ENCODE measurements at places on chromosomes 2 and 18. TPM values are rescaled to one million over a fixed set of nuclear protein-coding genes. Genes with fewer than 3 reads are reported as not detected.

Gene CDH7
- not detected for total RNA-seq

Gene SPRED2
- total RNA-seq, result 14.7 TPM

Gene MDH1B
- total RNA-seq, result 0.33 TPM

Gene IL1A
- not detected for total RNA-seq

DNA sequence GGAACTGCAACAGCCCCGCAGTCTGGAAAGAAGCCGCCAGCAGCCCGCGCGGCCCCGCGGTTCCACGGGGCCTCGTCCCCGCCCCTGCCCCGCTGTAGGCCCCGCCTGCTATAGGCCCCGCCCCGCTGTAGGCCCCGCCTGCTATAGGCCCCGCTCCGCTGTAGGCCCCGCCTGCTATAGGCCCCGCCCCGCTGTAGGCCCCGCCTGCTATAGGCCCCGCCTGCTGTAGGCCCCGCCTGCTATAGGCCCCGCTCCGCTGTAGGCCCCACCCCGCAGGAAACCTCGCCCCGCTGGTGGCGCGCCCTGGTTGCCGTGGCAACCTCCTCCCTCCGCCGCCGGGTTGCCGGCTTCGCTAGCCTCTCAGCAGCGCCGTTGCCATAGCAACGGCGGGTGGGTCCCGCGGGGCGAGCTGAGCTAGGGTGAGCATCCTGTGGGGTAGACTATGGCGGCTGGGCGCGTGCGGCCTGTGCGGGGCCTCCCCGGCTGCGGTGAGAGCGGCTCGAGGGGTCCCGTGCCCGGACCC, 12.2 kb upstream of the KIF1A start:
- DNase-seq, result peak; percentile 90
- H3K27me3 ChIP-seq, result no peaks in the 10 kb centered on the region
- no peak overlapping the region for H3K27ac ChIP-seq
- no peaks in the 10 kb centered on the region for H3K36me3 ChIP-seq

DNA sequence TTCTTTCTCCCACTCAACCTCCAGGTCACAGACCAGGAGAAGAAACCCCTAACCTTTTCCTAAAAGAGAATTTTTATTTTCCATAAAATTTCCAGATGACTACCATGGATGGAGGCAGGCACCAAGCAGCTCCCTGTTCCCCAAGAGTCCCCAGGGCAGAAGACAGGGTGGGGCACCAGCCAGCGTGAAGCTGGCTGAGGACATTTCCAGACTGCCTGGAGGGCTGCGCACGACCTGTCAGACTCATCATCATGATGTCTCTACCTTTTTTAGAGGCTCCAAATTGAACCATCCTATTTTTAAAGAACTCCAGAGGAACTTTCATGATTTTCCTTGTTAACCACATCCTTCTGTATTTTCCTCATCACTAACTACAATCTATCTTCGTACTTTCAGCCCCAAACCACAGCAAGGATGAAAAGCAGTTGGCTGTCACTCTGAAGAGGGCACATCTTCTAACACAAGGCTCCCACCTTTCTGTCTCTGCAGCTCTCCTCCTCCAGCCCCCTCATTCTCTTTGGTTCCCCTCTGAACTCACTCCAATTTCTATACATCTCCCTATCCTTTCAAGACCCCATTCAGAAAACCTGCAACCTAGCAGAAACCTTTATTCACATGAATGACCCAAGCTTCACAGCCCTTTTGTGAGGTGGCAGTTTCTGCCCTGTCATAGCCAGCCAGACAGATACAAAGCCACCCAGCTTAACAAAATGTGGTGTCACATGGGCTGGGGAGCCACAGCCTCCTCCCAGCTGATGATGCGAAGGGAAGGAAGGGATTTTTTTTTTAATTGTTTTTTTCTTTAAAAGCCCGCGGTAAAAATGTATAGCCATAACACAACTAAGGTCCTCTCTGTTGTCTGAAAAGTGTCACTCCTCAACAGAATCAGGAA, 11.1 kb downstream of the AMMECR1L start:
- peaks cover 32% of the 10 kb centered on the region for H3K4me1 ChIP-seq
- H3K27me3 ChIP-seq, result no peaks in the 10 kb centered on the region
- peaks cover 32% of the 10 kb centered on the region for H3K36me3 ChIP-seq
- no peak for DNase-seq

- no peak overlapping the region for H3K4me3 ChIP-seq
- H3K27me3 ChIP-seq, result no peaks in the 10 kb centered on the region
- peak overlapping the region; percentile 75 for H3K27ac ChIP-seq
- DNase-seq, result no peak
- peaks cover 27% of the 10 kb centered on the region for H3K4me1 ChIP-seq
Observed at GRCh38 chr2:17583166-17583565, 42.7 kb downstream of the VSNL1 start.

GRCh38 chr18:22999212-22999611, 66.1 kb downstream of the RBBP8 start:
- H3K27me3 ChIP-seq, result no peaks in the 10 kb centered on the region

DNA sequence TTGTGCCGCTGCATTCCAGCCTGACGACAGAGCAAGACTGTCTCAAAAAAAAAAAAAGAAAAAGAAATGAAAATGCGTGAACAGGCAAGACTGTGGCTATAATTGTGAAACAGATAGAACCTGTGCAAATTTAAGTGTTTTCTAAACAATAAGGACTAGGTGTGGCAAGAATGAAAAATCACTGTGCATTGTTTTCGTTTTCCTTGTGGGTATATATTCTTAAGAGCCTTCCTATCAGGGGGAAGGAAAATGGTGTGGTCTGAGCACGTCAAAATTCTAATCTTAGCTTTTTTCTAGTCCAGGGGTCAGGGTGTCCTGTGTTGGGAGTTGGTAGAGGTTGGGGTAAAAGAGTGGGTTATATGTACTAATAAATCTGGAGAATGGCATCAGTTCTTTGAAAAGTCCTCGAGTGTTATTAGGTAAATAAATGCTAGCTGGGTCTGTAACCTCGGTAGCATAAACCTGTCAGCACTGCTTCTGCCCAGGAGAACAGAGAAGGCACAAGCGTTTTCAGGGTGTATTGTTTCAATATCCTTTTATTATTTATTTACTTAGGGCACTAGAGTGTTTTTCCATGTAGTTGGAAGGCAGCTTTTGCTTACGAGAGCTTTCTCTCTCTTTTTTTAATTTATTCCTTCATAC, 11.6 kb downstream of the ATP6V1C2 start:
- no peak for DNase-seq
- no peaks in the 10 kb centered on the region for H3K27me3 ChIP-seq
- H3K4me1 ChIP-seq, result no peaks in the 10 kb centered on the region
- no peaks in the 10 kb centered on the region for H3K36me3 ChIP-seq
- no peak overlapping the region for H3K4me3 ChIP-seq

GRCh38 chr2:201470821-201471731, 19.5 kb downstream of the STRADB start:
- H3K27me3 ChIP-seq, result no peaks in the 10 kb centered on the region
- peaks cover 33% of the 10 kb centered on the region for H3K36me3 ChIP-seq
- peaks cover 2% of the 10 kb centered on the region for H3K4me1 ChIP-seq
- H3K4me3 ChIP-seq, result no peak overlapping the region

DNA sequence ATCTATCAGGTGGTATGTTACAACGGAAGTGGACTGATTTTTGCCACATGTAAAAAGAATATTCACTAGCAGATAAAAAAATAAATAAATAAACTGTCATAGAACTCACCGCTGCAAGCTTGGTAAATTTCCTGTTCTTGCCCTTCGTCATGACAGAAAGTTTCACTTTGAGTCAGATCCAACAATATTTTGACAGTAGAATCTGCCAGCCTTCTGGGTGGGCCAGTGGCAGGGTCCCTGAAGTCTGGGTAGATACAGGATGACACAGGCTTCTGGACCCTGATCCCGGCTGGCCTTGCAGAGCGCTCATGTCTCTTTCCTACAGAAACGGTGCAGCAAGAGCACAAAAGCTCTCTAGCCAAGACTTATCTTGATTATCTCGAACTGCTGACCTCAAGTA, 97.8 kb upstream of the PMAIP1 start:
- H3K36me3 ChIP-seq, result no peaks in the 10 kb centered on the region
- no peak overlapping the region for H3K27ac ChIP-seq
- no peak for DNase-seq
- no peak overlapping the region for H3K4me3 ChIP-seq
- H3K27me3 ChIP-seq, result no peaks in the 10 kb centered on the region

GRCh38 chr2:18623782-18624181, 34.4 kb upstream of the NT5C1B start:
- no peak for DNase-seq
- peaks cover 28% of the 10 kb centered on the region for H3K4me1 ChIP-seq
- no peak overlapping the region for H3K27ac ChIP-seq
- H3K27me3 ChIP-seq, result no peaks in the 10 kb centered on the region
- H3K4me3 ChIP-seq, result no peak overlapping the region
- H3K36me3 ChIP-seq, result no peaks in the 10 kb centered on the region

DNA sequence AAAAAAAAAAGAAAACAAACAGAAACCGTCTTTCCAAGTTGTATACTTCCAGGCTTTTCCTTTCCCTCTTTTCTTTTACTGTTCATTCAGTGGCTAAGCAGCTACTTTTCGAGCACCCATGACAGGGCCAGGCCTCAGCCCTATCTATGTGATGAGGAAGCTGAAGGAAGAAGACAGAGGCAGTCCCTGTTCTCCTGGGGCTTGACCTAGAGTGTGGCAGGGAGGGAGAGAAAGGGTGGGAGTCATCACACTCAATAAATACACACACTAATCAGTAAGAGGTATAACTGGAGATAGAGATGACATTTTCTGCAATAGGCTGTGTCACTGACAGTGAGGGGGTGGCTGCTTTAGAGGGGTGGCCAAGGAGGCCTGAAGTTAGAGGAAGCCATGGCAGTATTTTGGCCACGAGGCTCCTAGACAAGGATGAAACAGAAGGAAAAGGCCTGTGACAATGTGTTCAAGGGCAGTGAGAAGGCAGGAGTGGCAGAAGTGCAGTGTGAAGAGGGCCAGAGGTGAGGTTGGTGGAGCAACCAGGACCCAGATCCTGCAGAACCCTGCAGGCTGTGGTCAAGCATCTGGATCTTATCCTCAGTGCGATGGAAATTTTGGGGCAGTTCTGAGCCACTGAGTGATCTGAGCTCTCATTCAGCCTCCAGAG, 131.8 kb upstream of the TTC39C start:
- no peak overlapping the region for H3K4me3 ChIP-seq
- no peaks in the 10 kb centered on the region for H3K36me3 ChIP-seq
- no peaks in the 10 kb centered on the region for H3K4me1 ChIP-seq
- no peaks in the 10 kb centered on the region for H3K27me3 ChIP-seq
- peak overlapping the region; percentile 78 for H3K27ac ChIP-seq

- no peaks in the 10 kb centered on the region for H3K27me3 ChIP-seq
- no peaks in the 10 kb centered on the region for H3K36me3 ChIP-seq
- H3K27ac ChIP-seq, result no peak overlapping the region
- no peak overlapping the region for H3K4me3 ChIP-seq
- DNase-seq, result no peak
Observed at GRCh38 chr18:22601481-22601880, 183.8 kb upstream of the CTAGE1 start.

- no peaks in the 10 kb centered on the region for H3K4me1 ChIP-seq
- H3K4me3 ChIP-seq, result peak overlapping the region; percentile 74
- no peaks in the 10 kb centered on the region for H3K36me3 ChIP-seq
- H3K27me3 ChIP-seq, result no peaks in the 10 kb centered on the region
- peak; percentile 88 for DNase-seq
- peak overlapping the region; percentile 93 for H3K27ac ChIP-seq
Observed at GRCh38 chr2:27085673-27086089, 891 bp upstream of the KHK start.

- H3K4me3 ChIP-seq, result no peak overlapping the region
- no peaks in the 10 kb centered on the region for H3K36me3 ChIP-seq
- H3K27me3 ChIP-seq, result no peaks in the 10 kb centered on the region
Observed at GRCh38 chr18:13629841-13630715, 96.3 kb downstream of the FAM210A start.

DNA sequence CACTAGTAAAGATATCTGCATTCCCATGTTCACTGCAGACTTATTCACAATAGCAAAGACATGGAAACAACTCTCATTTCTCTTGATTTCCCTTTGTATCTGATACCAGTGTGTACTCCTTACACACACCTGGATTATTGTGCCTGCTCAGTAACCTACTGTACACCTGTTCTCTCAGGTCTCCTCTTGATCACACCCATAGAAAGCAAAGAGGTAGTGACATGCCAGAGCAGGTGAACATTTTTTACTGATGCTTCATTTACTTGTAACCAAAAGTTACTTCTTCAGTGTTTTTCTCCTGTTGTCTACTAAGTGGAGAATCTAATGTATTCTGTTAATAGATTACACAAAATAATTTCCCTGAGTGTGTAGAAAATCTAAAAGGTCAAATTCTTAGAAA, 46.8 kb downstream of the CDH19 start:
- H3K27ac ChIP-seq, result no peak overlapping the region
- no peak for DNase-seq
- H3K4me3 ChIP-seq, result no peak overlapping the region
- H3K36me3 ChIP-seq, result no peaks in the 10 kb centered on the region

Measured in right atrium auricular region (tissue), 2 donors.